ENCODE measurements at places on chromosomes 6 and 20.

DNA sequence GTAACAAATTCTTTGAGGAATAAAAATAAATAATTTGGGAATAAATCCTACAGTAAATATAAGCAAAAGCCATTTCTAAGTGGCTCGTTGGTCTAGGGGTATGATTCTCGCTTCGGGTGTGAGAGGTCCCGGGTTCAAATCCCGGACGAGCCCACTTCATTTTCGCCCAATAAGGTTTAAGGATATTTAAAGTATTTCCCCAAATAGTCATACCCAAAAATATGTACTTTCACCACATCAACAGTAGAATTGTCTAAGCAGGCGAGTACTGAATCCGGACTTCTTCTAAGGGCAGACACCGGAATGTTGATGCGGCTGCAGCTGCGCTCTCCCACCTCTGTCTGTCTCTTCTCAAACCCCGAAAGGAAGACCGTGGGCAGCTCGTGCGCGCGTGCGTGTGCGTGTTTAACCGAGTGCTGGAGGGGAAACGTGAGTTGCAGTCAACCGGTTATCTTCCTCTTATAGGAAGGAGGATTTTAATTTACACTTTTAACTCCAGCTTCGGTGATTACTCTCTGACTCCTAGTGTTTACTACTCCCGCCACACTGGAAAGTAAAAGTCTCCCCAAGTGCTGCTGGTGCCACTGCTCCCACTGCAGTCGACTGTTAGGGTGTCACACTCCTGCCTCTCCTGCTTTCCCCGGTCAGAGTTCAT lies 155.7 kb upstream of the PRSS16 start:
- peak; percentile 36 for DNase-seq

DNA sequence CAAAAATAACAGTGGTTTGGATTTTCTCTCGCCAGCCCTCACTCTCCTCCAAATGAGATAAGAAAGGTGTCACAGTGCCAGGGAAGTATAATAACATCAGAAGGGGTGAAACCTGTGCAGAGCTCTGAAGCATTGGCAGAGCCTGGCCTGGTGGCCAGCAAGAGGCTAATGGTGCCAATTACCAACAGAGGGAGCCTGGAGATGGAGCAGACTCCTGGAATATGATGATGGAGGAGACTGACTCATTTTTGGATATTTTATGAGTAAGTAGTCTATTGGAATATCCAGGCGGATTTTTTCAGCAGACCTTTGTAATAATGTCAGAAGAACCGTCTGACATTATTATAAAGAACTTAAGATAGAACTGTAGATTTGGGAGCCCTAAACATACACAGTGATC lies 442.6 kb upstream of the MARCKS start:
- DNase-seq, result no peak

DNA sequence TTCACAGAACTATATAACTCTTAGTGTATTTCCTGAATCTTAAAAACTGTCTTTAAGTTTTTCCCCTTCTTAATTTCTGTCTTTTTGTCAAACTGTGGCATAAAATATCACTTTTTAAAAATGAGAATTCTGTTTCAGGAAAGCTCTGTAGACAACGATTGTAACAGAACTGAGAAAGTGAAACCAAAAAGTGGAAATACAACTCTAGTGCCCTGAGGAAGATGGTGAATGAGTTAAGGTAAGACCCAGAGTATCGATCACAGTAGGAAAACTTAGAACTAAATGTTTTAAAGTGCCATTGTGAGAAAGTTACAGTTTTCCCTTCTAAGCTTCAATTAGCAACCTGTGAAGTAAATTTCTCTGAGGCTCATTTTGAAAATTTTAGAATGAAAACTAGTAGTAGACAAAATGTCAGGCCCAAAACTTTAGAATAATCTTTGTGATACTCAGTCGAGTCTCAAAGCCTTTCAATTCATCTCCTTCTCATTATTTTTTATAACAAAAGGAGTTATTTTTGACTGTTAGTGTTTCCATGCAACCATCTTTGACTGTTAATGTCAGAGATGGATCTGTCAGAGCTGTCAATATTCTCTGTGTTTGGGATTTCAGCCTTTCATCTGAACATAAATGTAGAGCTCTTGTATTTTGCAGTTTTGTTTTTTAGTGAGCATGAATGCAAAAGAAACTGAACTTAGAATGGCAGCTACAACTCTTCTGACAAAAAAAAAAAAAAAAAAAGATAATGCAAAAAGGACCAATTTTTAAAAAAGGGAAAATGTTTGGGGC lies 19.0 kb upstream of the TRDN start:
- DNase-seq, result no peak

DNA sequence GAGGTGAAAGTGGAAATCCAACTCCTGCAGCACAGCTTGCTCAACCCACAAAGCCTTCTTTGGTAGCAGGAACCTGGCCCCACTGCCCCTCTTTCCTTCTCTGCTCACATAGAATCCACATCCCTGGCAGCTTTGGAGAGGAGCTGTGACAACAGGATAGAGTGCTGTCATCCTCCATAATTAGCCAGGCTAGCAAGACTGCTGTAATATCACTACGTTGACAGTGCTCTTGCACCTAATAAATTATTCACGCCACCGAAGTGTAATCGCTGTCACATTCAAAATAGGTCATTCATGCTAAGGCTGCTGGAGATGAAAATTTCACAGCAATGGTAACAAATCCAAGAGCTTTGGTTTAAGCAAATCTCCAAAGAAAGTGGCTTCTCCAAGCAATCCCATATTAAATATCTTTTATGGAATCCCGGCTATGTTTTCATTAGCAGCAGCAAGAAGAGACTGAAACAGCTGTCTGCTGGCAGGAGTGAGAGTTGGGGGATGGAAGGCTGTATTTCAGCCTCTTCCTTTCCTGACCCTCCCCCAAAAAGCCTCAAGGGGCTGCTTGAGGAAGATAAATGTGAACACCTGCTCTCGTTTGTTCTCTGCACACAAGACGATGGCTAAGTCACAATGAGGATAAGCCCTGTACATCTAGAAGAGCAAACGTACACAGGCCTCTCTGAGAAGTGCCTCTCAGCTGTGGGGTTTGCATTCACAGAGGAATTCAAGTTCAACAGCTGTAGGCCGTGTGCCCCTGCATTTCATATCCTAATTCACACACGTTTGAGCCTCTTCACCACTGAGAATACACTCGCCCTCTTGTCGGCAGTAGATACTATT lies 16.5 kb downstream of the RIPOR2 start:
- no peak for DNase-seq

- no peak for DNase-seq
Observed at GRCh38 chr6:149541139-149541538, 4.7 kb downstream of the PPIL4 start.

DNA sequence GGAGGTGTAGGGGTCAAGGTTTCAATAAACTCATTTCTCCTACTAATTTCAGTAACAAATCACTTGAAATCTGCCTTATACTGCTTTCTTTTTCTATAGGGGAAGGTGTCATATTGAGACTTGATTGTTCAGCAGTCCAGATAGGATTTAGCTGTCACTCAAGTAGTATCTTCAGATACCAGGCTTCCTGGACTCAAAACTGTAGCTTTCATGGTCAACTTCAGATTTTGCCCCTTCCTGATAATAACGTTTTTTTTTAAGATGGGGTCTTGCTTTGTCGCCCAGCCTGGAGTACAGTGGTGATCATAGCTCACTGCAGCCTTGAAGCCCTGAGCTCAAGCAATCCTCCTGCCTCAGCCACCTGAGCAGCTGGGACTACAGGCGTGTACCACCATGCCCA lies 77.8 kb downstream of the JAG1 start:
- DNase-seq, result no peak

Measured in stimulated activated CD4-positive, alpha-beta T cell treated with anti-CD3 and anti-CD28 coated beads, Interleukin-12 subunit alpha, Interleukin-12 subunit beta, amount 100 ng/mL, for 48 hours (primary cell).